ENCODE measurements at places on chromosomes 2 and 18.

DNA sequence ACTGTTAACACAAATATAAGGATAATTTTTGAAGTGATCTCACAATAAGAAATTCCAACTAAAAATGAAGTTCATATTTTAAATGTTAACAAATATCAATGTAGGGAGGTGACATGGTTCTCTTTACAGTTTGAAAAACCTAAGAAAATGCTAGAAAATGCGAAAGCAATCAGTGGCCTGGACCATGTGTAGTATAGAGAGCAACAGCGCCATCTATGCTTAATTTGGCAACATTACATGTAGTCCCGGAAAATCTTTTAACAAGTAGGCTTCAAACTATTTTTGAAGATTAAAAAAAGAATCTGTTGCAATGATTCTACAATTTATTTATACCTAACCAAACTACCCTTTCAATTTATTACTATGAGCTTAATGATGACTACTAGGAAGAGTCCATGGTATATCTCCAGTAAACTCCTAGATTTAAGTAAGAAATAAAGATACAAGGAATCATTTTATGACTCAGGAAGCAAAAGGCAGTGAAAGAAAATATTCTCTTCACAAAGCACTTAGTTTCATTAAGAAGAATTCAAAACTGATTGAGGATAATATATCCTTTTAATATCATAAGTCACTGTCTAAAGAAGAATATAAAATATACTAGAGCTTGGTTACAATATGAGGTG, 33.3 kb downstream of the NDUFA10 start:
- peak; percentile 52 for DNase-seq

GRCh38 chr18:77146249-77147080, 13.9 kb upstream of the MBP start:
- no peak for DNase-seq

GRCh38 chr2:168314236-168314635, 66.8 kb upstream of the STK39 start:
- DNase-seq = no peak

DNA sequence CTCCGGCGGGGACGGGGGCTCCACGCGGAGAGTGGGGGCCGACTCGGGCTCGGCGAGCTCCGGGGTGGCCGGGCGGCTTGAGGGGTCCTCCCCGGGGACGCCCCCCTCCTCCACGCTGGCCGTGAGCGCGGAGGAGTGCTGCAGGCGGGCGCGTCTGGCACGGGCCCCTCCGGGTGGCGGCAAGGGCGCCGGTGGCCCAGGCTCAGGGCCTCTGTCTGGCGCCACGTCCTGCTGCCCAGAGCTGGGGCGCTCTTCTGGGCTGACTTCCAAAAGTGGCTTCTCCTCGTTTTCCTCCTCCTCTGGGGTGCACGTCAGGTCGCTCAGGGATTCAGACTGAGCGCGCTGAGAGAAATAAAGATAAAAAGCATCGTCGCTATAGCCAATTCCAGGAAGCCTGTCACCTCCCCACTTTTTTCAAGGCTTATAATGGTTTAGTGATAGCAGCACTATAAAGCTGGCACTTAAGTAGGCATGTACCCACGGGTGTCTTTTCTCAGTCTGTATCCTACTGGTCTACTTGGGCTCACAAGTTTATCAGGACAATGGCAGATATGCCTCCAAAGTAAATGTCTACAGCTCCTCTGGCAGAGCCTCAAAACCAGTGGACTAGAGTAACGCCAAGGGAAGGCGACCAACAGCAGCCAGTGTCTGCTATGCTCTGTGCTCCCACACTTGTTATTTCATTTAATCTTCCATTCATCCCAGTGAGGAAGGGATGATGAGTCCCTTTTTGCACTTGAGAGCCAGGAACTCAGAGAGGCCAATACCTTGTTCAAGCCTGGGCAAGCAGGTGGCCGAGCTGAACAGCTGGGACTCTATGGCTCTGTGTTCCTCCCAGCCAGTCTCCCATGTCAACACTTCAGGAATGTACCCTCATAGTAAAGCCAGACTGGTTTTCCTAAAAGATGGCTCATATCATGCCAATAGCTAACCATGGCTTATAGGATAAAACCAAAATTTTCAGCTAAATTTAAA, 92.6 kb upstream of the MGAT4A start:
- no peak for DNase-seq

- no peak for DNase-seq
These were observed 3.8 kb downstream of the DLX2 start for GRCh38 chr2:172098650-172099471.

DNA sequence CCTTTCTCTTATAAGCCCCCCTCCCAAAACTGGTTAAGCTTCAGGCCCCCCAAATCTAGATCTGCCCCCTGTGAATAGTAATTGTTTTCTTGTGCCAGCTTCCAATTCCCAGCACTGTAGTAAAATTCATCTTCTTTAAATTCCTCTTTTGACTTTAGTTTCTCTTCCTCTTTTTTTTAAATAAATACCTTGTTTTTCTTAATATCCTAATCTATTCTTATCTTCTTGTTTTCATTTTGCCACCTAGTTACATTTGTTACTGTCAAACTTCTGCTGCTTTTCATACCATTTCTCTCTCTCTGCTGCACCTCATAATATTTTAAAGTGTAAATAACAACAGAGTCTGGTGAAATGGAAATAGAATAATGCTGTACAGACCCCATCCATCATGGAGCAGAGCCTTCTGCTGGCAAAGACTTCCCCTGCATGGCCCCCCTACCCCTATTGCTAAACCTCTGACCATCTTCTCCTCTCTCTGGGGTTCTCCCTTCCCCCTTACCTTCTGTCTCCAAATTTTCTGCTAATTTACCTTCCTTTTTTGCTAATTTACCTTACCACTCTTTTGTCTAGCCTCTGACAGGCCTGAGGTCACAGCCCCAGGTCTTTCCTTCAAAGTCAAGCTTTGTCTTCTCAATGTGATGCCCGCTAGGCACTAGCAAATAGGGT, 94.9 kb upstream of the PAPOLG start:
- no peak for DNase-seq

DNA sequence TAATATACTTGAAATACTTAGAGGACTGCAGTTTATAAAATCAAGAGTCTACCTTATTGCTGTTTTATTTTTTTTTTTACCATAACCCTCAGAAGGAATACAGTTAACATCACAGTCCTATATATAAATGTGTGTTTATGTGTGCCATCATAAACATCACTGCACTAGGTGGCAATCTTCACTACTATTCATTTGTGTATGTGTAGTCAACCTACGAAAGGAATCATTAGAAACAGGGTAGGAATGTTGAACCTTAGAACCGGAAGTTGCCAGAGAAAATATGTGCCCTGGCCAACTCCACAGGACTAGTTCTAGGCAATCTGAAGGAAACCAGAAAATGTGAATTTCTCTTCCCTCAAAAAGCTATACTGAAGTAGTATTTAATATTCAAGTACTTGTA, 3.4 kb downstream of the GEN1 start:
- no peak for DNase-seq

DNA sequence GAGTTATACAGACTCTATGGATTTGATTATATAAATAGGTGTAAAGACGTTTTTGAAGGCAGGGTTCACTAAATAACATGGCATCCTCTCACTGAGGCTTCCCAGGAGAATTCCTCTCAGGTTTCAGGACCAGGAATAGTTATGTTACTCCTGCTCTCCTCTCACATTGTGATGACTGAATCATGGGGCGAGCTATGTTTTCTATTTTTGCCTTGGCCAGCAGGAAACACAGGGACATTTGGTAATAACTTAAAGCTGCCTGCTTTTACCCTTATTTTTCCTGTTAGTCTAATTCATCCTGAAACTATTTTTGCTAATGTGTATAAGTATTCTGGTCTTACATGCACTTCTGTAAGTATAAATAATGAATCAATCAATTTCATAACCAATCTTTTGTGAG, 115.3 kb upstream of the ITGB6 start:
- no peak for DNase-seq

DNA sequence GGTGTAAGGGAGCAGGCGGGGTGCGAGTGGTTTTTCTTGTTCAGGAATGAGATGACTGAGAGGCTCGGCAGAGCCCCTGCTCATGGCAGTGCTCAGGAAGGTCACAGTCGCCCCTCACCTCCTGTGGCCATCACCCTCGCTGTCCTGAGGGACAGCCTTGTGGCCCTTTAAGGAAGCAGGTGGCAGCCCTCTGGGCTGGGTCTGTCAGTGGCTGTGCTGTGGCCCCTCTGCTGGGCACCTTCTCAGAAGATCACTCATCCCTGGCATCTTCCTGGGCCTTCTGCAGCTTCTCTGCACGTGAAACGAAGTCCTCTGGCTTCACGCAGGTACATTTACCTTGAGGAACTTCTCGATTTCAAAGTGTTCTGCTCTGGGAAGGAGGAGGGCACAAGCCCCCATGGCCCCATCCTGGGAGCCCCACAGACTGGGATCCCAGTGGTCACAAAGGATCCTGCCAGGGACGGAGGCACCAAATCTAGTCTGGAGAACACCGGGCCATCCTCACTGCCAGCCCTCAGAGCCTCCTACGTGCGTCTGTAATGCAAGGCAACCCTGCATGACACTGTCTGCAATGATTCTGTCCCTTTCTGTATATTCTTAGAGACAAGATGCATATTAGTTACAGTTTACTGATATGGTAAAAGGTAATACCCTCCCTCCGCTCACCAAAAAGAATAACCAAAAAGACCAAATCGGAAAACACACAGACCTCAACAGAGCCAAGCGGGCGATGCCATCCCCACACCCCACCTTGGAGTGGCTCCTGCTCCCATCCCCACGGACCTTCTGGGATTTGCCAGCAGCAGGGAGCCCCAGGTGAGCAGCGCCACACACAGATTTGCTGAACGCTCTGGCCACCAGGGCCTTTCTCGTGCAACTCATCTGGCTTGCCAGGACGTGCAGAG, 25.9 kb upstream of the FAHD2A start:
- DNase-seq = no peak

GRCh38 chr2:8480915-8481314, 200.9 kb upstream of the ID2 start:
- no peak for DNase-seq
